Heart left ventricle (tissue), 16 donors: ENCODE measurements at places on chromosomes 1 and 21. TPM values are rescaled to one million over a fixed set of nuclear protein-coding genes. Genes with fewer than 3 reads are reported as not detected.

Gene CD247
- total RNA-seq = 0.29 TPM

- DNase-seq = no peak
These were observed 4.2 kb downstream of the POMGNT1 start for GRCh38 chr1:46193984-46194570.

GRCh38 chr1:158930504-158930903 lies 848 bp upstream of the PYHIN1 start:
- DNase-seq = no peak

- DNase-seq = no peak
These were observed 263.7 kb upstream of the SGIP1 start for GRCh38 chr1:66270119-66270812.

DNA sequence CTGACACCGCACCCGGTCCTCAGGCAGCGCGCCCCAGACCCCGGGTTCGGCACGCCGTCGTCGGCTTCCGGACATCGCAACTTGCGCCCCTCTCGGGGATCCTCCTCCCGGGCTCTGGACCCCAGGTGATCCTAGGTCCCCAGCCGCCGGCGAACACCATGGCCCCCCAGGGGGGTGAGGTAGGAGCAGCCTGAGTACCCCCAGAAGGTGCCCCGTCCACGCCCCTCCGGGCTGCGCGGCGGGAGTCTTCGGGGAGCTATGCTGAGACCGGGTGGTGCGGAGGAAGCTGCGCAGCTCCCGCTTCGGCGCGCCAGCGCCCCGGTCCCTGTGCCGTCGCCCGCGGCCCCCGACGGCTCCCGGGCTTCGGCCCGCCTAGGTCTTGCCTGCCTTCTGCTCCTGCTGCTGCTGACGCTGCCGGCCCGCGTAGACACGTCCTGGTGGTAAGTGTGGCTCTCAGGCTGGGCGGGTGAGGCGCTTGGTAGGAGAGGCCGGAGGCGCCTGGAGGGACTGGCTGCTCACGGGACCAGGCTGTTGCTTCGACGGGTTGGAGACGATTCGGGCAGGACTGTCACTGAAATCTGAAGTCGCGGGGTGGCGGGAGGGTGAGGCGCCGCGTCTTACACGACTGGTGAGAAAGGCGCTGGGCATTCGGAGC lies 367 bp downstream of the WNT2B start:
- DNase-seq = peak; percentile 28
